ENCODE measurements at places on chromosomes 2 and 18.

GRCh38 chr2:173290518-173290917 lies 64.2 kb upstream of the CDCA7 start:
- no peak for DNase-seq

- no peak for DNase-seq
These were observed 117.8 kb upstream of the NRXN1 start for GRCh38 chr2:51149725-51150124.

GRCh38 chr18:43009674-43010073 lies 105.8 kb downstream of the RIT2 start:
- DNase-seq = no peak

- peak; percentile 27 for DNase-seq
These were observed 73.8 kb downstream of the HDAC4 start for GRCh38 chr2:239326831-239327535.

DNA sequence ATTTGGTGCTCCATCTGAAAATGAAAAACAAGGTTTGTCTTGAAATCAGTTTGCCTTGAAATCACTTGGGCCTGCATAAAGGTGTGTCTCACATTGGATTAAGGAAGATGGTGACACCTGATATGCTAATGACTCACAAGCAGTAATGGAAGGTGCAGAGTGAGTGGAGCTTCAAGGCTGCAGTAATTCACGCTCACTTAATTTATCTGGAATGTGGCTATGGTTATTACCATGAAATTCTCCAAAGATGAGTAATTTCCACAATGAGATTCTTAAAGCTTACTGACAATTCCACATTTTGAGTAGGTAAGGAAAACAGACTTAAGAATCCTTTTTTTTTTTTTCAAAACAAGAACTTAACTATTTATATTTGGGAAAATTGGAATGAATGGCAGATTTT lies 156.8 kb downstream of the PAX3 start:
- no peak for DNase-seq

DNA sequence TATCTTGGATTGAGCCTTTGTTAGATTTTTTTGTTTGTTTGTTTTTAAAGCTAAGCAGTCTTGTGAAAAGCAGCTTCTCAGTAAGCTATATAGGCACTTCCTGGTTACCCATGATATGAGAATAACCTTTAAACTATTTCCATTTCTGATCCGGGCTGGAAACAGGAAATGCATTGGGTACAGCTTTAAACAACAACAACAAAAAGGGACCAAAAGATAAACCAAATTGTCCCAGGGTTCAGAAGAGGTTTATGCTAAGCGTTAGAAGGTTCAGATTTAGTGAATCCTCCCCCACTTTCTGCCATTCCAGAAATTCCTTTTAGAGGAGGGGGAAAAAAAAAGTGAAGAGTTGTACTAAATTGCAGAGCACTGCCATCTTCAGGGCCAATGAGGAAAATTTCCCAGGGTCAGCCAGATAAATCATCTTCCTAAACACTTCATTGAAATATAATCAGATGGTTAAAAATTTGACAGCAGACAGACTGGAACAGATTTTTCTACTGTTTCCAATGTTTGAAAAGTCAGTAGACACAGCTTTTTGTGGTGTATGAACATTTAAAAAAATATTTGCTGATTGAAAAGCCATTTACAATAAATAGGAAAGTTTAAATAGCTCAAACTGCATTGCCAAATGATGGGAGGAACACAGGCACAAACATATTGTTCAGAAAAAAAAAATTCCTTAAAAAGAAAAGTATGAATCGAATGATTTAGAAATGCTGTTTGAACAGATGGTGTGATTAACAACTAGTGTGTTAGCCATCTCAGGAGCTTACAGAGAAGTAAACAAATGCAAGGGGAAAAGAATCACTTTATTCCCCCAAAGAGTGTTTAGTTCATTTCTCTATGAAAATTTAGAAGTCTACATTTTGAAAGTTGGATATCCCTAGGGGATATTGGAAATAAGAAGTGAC lies 189.9 kb upstream of the TANK start:
- DNase-seq = no peak
